NCI-H774 (cell line): ENCODE measurements at places on chromosomes 11 and 22.

DNA sequence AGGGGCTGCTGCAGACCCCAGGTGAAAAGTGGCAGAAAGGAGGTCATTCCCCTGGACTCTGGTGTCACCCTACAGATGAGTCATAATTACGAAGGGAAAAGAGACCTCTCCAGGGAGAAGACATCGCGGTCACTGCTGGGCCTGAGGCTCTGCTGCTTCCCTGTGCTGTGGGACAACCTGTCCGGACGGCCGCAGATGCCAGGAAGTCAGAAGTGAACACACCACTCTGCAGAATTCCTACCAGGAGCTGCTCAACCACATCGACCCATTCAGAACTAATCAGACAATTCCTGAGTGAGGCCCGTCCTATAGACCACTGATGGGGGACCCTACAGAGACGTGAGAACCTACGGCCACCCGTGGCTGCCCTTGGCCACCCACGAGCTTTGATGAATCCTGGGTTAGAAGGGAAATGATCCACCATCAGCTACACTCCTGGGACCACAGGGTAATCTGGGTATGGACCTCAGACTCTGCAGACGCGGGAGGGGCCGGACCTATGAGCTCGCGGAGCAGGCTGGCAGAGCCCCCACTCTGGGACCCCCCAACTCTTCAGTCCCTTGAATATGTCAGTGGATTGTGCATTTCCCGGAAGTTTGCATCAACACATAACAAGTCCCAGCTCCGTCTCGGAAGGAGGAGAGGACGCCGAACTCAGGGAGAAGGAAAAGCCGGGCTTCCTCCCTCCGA, 636.7 kb downstream of the BRD1 start:
- DNase-seq = no peak

DNA sequence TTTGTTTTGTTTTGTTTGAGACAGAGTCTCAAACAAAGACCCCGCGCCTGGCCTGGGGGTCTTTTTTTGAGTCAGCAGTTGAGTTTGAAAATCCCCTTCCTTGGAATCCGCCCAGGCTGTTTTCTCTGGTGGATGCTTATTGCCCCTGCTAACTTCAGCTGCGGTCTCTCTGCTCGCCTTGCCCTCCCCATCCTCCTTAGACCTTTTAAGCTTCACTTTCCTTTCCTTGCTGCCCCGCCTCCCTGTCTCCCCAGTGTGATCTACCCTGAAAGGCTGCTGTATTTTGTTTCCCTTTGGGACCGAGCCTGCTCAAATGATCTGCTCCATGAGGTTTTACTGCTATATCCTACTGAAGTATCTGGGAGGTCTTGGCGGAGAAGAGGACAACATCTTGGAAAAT, 2.5 kb downstream of the USP18 start:
- DNase-seq = no peak

DNA sequence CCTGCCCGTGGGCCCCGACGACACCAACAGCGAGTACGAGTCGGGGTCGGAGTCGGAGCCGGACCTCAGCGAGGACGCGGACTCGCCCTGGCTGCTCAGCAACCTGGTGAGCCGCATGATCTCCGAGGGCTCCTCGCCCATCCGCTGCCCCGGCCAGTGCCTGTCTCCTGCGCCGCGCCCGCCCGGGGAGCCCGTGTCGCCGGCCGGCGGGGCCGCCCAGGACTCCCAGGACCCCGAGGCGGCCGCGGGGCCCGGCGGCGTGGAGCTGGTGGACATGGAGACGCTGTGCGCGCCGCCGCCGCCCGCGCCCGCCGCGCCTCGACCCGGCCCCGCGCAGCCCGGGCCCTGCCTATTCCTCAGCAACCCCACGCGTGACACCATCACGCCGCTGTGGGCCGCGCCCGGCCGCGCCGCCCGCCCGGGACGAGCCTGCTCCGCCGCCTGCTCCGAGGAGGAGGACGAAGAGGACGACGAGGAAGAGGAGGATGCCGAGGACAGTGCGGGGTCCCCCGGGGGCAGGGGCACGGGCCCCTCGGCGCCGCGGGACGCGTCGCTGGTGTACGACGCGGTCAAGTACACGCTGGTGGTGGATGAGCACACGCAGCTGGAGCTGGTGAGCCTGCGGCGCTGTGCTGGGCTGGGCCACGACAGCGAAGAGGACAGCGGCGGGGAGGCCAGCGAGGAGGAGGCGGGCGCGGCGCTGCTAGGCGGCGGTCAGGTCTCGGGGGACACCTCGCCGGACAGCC, 3.8 kb downstream of the MAPK8IP2 start:
- DNase-seq = no peak

GRCh38 chr22:27406389-27406861, 395.1 kb downstream of the MN1 start:
- no peak for DNase-seq

GRCh38 chr22:34902335-34902734, 163.6 kb upstream of the ISX start:
- no peak for DNase-seq

- DNase-seq = no peak
Measured at GRCh38 chr22:20798974-20799373, 25.1 kb downstream of the SERPIND1 start.

- DNase-seq = no peak
Measured at GRCh38 chr11:38438091-38438490, 1840.1 kb upstream of the RAG2 start.

GRCh38 chr11:123194337-123195187, 486 bp downstream of the CLMP start:
- DNase-seq = no peak

DNA sequence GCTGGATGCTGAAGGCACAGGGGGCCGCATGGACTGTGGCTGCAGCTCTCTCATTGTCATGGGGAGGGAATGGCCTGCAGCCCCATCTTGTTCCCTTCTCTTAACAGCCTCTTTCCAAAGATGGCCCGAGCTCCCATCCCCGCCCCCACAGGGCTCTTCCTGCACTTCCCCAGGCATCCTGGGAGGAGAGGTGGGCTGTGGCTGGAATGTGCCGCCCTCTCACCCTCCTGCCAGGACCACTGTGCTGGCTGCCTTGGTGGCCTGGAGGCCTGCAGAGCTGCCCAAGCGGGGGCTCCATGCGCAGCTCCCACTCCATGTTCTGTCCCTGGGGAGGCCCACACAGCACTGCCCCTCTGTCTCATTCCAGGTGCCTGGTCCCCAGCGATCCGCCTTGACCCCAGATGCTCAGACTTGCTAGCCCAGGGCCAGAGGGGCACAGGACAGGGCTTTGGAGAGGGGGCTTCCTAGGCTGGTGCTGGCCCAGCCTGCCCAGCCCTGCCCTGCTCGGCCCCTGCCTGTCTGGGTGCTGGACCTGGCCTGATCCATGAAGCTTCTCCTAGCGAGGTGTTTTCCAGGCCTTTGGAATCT, 56.6 kb downstream of the RTN4R start:
- no peak for DNase-seq

DNA sequence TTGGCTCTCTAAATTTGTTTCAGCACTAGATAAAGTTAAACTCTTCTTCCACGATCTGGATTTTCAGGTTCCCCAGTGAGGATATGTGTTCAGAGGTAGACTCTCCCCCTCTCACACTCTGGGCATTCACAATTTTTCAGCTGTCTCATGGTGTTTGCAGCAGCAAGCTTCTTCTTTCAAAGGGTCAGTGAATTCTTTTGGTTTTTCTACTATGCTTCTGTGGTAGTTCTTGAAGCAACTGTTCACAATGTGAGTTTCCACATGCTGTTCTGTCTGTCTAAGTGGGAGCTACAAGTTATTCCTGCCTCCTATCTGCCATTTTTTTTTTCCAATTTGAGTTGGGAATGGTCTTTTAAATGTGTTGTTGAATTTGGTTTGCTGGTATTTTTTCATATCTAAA, 25.4 kb downstream of the CNTF start:
- no peak for DNase-seq
